ENCODE measurements at places on chromosomes 5 and 9.

DNA sequence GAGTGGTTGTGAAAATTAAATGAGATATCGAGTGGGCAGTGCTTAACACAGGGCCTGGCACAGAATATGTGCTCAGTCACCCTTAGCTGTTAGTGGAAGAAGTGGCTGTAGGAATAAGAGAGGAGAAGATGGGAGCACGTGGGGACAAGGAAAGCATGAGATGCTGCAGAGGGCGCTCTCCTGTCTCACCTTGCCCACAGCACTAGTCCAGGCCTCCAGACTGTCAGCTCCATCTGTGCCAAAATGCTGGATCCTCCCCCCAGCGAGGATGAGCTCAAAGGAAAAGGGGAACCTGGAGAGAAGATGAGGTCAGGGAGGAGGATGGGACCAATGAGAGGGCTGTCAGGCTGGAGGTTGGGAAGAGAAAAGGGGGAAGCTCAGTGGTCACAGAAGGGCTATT is 12.5 kb downstream of the ARAP3 start:
- DNase-seq: no peak

GRCh38 chr9:104256696-104257062 is 162.6 kb downstream of the SMC2 start:
- DNase-seq: no peak

DNA sequence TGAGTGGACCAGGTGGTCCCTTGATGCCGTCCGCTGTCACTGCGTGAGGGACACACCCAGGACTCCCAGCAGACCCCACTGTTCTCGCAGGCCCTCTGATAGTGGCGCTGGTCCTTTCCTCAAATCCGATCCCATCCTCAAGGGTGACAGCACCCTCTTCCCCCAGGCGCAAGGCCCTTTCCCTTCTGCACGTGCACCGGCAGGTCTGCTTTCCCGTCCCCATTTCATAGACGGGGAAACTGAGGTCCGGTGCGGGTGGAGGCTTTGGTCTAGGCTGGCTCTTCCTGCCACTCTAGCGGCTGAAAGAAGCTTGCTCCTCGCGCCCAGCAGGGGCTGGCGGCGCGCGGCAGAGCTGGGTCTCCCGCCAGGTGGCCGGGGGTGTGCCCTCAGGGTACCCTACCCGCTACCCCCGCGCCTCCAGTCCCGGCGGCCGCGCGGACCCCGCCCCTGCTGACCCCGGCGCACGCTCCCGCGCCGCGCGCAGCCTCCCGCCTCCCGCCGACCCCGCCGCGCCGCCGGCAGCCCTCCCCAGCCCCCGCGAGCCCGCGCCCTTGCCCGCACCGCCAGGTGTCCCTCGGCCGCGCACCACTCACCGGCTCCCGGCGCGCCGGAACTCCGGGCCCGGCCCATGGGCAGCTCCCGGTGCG is 453 bp downstream of the RASGEF1C start:
- DNase-seq: no peak

- no peak for DNase-seq
These were observed 115.9 kb downstream of the KIF4B start for GRCh38 chr5:155129513-155129880.

GRCh38 chr5:142156839-142157463 is 48.4 kb downstream of the NDFIP1 start:
- no peak for DNase-seq

- DNase-seq: no peak
These were observed 131.1 kb upstream of the MPDZ start for GRCh38 chr9:13410566-13411031.

All from amygdala (tissue), 56 donors.